ENCODE measurements at places on chromosomes 6 and 20.

DNA sequence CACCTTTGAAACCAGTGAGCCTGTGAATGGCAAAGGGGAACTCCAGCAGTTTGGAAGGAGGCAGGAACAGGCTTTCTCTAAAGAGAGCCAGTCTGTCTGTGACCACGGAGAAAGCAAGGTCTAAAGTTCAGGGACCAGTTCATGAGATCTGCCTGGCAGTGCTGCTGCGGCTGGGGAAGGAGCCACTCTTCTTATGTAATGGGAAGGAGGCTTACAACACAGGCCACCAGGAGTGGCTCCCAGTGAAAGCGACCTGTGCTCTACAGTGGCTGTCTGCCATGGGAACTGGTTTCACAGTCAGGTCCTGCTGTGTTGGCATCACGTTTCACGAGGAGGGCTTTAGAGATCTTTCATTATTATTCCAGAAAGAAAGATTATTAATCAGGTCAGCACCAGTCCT is 291.9 kb upstream of the PRDM1 start:
- no peak for DNase-seq

- DNase-seq: no peak
Measured at GRCh38 chr6:144633886-144634285, 348.8 kb downstream of the UTRN start.

DNA sequence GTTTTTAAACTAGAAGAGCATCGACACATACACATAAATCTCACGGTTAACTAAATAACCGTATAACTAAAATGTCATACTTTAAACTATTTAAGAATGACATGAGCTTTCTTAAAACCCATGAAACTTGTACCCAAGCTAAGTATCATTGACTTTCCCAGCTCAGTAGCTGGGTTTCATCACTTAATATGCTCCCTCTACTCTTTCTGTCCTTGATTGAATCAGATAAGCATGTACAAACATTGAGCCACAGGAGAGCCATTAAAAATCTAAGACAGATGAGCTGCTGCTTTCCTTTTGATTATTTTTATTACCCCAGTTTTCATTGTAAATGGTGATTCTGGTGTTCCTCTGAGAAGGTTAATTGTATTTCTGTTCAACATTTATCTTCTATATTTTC is 115.8 kb downstream of the FOXO3 start:
- DNase-seq: no peak

DNA sequence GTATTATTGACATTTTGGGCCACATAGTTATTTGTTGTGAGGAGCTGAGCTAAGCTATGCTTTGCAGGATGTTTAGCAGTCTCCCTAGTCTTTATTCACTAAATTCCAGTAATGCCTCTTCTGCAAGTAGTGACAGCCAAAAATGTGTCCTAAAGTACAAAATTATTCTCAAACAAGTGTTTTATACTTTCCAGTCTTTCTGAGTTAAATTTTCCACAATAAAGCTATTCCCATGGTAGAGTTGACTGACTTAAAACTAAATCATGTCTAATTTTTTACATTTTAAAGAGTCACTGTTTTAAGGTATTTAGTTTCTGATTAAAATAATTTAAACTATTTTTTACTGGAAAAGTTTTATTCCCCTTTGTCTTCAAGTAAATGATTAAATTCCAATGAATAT is 717.8 kb upstream of the HS3ST5 start:
- DNase-seq: no peak
